ENCODE measurements at places on chromosomes 6 and 20.

GRCh38 chr6:96940322-96940721 lies 15.8 kb downstream of the KLHL32 start:
- DNase-seq, result no peak

- DNase-seq, result no peak
Measured at GRCh38 chr6:108596956-108597355, 36.2 kb downstream of the FOXO3 start.

GRCh38 chr6:5752391-5752680 lies 254.4 kb downstream of the NRN1 start:
- no peak for DNase-seq

DNA sequence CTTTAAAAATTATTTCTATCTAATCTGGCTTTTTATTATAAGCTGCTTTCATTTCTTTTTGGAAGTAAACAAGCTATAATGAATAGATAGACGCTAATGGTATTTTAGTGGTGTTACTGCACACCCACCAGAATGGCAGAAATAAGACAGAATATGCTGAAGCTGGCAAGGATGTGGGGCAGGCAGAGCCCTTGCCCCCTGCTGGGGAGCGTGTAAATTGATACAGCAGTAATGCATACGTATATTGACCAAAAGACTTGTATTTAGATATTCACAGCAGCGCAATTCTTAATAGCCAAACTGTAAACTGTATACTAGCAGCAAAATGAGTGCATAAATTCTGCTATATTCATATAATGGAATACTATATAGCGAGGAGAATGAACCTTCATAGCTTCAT lies 35.3 kb downstream of the TMEM181 start:
- DNase-seq, result no peak

- no peak for DNase-seq
Measured at GRCh38 chr6:7264686-7265384, 48.2 kb downstream of the SSR1 start.

GRCh38 chr6:100751590-100751989 lies 129.5 kb downstream of the ASCC3 start:
- DNase-seq, result no peak

- no peak for DNase-seq
Measured at GRCh38 chr20:44609006-44609515, 26.7 kb downstream of the PKIG start.

GRCh38 chr20:54047048-54047447 lies 23.3 kb downstream of the BCAS1 start:
- DNase-seq, result no peak

- no peak for DNase-seq
Measured at GRCh38 chr6:120378582-120379220, 955.6 kb downstream of the TBC1D32 start.

GRCh38 chr6:138162111-138162954 lies 594 bp downstream of the ARFGEF3 start:
- no peak for DNase-seq

DNA sequence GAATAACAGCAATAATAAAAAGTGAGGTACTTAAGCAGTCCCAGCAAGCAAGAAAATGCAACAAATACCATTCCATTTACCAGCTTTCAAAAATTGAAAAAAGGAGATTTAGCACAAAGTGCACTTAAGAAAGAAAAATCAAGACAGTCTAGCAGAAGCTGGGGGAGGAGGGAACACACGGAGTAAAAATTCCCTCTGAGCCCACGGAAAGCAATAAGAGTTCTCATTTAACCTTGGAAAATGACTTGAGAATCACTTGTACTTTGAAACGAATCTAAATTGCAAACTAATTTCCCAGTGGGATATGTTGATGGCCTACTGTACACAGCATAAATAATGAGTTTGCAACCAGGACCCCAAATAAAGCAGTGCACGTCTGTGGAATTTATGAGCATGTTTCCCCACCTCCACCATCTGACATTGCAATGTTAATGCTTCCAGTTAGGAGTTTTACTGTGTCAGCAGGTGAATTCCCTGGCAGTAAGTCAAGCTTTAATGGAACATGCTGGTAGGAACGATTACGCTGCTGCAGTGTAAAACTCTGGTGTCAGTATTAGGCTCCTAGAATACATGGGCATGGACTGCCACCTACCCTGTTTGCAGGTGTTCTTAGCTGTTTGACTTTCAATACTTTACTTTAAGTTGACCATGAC lies 386.8 kb downstream of the HDGFL1 start:
- no peak for DNase-seq

DNA sequence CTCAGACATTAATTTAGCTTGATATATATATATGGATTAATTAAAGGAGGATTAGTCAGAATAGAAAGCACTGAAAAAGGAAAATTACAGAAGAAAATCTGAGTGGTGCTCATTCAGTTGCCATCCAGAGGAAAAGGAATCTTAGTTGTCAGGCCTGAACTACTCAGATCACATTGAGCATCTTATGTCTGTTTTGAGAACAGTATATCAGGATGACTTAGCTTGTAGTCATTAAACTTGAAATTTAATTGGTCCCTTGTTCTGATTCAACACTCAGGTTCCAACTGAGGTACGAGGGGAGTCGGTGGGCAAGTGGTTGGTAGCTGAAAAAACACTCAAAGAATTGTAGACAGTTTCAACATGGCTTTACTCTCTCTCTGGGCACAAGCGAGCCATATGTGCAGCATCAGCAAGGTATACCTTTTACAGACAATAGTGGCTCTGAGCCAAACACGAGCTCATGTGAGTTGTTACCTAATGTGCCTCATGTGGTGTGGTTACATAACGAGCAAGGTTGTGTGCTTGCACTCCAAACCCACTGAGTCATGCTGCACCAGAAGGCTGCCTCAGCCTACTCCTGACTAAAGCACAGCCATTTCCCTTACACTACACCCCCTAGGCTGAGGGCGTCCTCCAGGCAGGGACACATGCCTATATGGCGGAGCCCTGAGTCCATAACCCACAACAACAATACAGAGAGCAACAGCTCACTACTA lies 73.0 kb upstream of the HMGN3 start:
- no peak for DNase-seq

Measured in stimulated activated CD4-positive, alpha-beta T cell treated with anti-CD3 and anti-CD28 coated beads, Interleukin-1b, Interleukin-23, amount 100 ng/mL, for 24 hours (primary cell).